ENCODE measurements at places on chromosomes 11 and 22. TPM values are rescaled to one million over a fixed set of nuclear protein-coding genes. Genes with fewer than 3 reads are reported as not detected.

The MCAT gene
- 12.7 TPM for total RNA-seq

The DNAJB13 gene
- not detected for total RNA-seq

The MGAT3 gene
- 12.8 TPM for total RNA-seq

The TXNRD2 gene
- total RNA-seq, result 6.4 TPM

The SCYL1 gene
- total RNA-seq, result 80.0 TPM

The TH gene
- total RNA-seq, result not detected

The RIC3 gene
- total RNA-seq, result 34.4 TPM

The KCNQ1 gene
- total RNA-seq, result 0.44 TPM

The CLCF1 gene
- not detected for total RNA-seq

The CCDC73 gene
- total RNA-seq, result not detected

The PATE3 gene
- not detected for total RNA-seq

The VWCE gene
- 27.3 TPM for total RNA-seq

GRCh38 chr11:46918083-46918787, at the start of gene LRP4:
TSS of gene LRP4 (minus strand) at chr11:46918550. CDS start at chr11:46918379, 171 bp downstream.
- DNase-seq, result peak; percentile 48

- DNase-seq, result no peak
Observed at GRCh38 chr11:5736396-5736795, at the start of gene OR56B1. TSS of gene OR56B1 (plus strand) at chr11:5736448. CDS start at chr11:5736517, 69 bp downstream.

DNA sequence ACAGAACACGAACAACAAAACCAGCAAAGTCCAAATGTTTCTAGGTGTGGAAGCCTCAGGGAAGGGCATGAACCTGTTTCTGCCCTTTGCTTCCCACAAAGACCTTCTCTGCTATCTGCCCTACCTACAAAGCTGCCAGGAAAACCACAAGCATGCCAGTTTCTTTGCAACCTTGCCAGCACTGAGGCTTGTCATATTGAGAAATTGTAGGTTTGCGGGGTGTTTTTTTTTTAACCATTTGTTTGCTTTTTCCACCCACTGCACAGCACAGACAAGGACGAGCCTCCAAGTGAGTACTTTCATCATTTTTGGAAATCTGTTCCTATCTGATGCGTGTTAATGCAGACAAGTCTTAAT, 12.8 kb downstream of the PARVG start:
- DNase-seq, result no peak

GRCh38 chr11:93225662-93226061, 27.9 kb upstream of the SLC36A4 start:
- DNase-seq, result no peak

DNA sequence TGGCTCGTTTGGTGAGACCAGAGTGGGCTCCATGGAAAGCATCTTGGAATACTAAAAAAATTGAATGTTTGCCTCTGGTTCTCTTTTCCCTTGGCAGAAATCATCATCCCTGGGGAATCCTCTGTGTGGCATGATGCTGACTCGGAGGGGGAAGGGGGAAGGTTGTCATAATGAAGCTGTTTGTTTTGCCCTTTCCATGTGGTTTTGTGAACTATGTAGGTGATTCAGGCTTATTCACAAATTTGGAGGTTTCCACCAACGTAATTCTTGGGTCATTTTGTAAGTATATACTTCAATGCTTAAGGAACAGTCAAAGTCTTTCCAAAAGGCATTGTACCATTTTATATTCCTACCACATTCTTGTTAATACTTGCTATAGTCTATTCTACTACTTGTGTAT, 754.0 kb upstream of the FAT3 start:
- no peak for DNase-seq

DNA sequence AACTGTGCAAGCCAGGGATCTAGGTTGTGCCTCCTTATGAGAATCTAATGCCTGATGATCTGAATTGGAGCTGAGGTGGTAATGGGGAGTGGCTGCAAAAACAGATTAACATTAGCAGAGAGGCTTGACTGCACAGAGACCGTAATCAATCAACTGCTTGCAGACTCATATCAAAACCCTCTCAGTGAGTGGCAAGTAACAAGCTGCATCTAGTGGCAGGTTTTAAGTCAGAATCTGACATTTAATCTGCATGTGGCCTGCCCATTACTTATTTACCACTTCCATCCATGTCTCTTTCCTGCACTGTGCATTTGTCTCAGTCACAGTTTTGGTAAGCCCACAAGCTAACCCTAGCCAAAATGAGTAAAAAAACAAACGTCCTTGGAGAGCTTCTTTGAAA, 11.2 kb downstream of the C11orf58 start:
- no peak for DNase-seq

GRCh38 chr11:39139581-39139980, 2319.9 kb downstream of the LRRC4C start:
- no peak for DNase-seq

- no peak for DNase-seq
Observed at GRCh38 chr11:63760487-63761079, 8.0 kb downstream of the ZFTA start.

DNA sequence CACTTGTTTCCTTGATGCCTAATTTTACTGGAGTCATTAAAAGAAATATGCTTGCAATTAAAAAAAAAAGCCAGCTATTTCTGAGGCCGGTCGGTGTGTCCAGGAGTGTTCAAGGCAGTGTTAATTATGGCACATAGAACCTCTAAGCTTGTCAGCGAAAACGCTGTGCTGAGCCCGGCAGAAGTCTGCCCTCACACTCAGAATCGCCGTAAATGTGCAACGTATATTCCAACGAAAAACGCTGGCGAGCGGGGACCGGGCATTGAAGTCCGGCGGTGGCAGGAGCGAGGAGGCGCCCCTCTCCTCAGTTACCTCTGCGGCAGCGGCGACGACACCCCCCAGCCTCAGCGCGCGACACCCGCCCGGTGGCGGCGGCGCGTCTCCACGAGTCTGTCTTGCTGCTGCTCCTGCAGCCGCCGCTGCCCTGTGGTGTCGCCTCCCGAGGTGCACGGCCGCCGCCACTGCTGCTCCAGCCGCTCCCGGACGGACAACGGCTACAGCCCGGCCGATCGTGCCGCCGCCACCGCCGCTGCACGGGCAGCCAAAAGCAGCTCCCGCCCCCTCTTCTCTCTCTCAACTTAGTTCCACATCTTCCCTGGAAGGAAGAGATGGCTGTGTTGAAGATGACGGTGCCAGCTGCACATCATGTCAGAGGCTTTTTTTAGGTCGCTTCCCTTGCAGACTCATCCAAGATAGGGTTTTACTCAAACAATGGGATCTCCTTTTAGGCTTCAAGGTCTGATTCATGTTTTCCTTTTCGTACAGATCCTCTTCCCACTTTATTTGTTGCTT, 56.0 kb downstream of the JAM3 start:
- DNase-seq, result peak; percentile 81

GRCh38 chr22:44801476-44801875, 49.1 kb downstream of the ARHGAP8 start:
- DNase-seq, result no peak

- DNase-seq, result no peak
Observed at GRCh38 chr22:45842291-45842991, 134.5 kb downstream of the WNT7B start.

DNA sequence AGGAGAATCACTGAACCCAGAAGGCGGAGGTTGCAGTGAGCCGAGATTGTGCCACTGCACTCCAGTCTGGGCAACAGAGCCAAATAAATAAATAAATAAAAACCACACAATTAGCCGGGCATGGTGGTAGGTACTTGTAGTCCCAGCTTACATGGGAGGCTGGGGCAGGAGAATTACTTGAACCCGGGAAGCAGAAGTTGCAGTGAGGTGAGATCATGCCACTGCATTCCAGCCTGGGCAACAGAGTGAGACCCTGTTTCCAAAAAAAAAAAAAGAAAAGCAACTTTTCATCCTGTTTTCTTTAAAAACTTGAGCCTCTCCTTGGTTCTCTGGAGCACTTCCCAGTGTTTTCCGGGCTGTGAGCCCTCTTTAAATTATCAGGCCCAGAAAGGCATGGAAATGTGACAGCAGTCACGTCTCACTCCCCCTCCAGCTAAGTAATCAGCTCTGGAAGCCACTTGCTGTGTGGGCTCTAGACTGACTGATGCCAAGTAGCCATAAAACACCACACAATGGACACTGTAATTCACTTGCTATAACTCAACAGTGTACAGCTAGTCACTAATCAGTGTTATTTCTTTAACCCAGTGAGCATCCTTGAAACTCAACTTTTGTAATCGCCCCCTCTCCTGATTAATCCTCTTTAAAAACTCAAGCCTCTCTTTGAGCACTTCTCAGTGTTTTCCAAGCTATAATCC, 13.0 kb upstream of the MCHR1 start:
- DNase-seq, result no peak

- no peak for DNase-seq
Observed at GRCh38 chr22:49274754-49275380, 552.8 kb downstream of the BRD1 start.

DNA sequence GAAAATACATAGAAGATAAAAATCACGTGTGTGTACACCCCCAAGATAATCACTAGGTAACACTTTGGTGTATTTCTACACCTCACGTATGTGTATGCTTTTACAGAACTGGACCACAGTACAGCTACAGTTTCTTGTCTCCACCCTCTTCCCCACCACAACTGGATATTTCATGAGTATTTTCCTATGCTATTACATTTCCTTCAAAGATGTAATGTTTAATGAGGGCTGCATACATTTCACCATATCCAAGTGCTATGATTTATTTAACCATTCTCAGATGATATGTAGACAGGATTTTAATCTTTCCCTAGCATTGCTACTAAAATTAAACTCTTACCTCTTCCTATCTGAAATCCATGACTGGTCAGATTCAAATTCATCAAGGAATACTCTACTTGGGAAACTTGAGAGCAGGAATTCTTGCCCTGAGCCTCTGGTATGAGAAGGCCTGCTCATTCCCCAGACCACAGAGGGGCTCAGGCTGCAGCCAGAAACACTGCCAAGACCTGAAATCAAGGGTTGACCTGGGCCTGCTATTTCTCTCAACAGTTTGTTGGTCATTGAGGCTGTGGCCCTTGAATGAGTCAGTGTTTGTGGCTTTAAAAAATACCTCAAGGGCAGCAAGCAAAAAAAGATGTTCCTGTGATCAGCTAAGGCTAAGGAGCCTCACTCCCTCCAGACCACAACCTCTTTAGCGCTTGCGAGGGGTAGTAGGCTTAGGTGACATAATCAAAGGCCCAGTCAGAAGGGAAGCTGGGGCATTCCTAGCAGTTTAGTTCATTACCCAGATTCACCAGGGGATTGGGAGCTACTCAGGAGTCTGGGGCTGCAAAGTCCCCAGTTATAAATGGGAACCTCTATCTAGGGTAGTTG, 55.5 kb downstream of the ABTB2 start:
- DNase-seq, result no peak

DNA sequence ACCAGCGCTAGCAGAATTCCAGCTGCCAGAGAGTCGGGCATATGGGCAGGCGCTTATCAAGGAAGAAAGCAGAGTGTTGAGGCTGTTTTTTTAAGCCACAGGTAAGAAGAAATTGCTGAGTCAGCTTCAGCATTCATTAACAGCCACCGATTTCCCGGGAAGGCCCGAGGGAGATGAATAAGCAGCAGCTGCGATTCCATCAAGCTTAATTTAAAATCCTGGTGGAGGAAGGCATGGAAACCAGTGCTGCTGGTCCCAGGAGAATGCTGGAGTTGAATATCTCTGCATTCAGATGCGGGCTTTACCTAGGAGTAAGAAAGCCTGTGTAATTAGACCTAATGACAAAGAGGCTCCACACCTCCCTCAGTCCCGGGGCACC, 168.8 kb downstream of the BRD1 start:
- no peak for DNase-seq

GRCh38 chr11:47408598-47409439, 429 bp downstream of the SLC39A13 start:
- no peak for DNase-seq

DNA sequence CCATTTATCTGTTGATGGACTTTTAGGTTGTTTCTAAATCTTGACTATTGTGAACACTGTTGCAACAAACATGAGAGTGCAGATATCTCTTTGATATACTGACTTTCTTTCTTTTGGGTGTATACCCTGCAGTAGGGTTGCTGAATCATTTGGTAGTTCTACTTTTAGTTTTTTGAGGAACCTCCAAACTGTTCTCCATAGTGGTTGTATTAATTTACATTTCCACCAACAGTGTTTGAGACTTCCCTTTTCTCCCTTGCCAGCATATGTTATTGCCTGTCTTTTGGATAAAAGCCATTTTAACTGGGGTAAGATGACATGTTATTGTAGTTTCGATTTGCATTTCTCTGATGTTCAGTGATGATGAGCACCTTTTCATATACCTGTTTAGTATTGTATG, 330.0 kb downstream of the DDX10 start:
- DNase-seq, result no peak

DNA sequence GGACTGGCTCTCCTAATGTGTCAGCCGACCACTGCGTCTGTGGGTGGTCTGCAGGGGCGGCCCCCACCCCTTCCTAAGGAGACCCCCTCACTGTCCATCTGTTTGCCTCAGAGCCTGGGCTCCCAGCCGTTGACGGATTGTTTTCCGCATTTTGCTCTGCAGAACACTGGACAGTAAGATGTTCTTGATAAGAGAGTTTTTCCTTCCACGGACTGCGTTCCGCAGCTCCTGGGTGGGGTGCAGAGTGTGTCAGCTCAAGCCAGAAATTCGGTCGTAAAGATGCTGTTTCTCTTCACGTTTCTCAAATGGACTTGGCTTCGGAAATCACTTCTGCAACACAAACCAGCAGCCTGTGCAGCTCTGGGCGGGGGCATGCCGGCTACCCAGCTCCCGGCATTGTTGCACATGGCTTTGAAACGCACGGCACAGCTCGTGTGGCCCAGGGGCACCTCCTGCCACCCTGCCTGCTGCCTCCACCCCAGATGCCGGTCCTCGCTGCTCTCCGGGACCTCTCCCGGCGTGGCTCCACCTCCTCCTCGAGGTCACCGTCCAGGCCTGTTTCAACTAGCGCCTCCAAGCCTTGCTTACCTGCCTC, 2.9 kb upstream of the MRGPRG start:
- DNase-seq, result no peak

- no peak for DNase-seq
Observed at GRCh38 chr11:73114110-73114834, 27.8 kb downstream of the FCHSD2 start.

DNA sequence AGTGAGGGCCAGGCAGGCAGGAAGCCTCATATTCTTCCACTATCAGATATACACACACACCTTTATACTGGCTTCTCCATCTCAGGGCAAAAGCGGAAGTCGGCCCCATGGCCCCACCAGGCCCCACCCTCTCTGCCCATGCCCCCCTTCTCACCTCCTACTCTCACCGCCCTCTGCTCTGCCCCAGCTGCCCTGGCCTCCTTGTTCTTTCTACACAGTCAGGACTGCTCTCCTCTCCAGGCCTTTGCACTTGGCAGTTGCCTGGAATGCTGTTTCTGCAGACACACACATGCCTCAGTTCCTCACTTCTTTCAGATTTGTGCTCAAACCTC, 25.3 kb downstream of the OTOG start:
- DNase-seq, result no peak
